ENCODE measurements at places on chromosomes 6 and 20.

- DNase-seq, result no peak
Measured at GRCh38 chr6:90285042-90285481, 11.6 kb downstream of the BACH2 start.

GRCh38 chr6:160015778-160016684, 47.1 kb downstream of the IGF2R start:
- DNase-seq, result peak; percentile 4

DNA sequence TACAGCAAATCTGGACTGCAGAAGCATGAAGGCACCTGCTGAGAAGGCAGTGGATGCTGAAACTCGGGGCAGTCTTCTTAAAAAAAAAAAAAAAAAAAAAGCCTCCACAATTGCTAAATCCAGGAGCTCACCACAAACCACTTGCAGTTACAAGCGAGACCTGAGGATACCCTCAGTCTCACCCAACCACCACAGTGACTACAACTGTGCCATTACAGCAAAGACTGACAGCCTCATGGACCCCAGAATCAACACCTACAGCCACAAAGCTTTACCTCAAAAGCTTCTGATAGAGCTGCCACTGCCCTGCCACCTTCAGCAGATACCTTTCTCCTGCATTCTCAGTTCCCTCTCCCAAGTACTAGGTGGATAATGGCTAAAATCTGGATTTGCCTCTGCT, 9.0 kb downstream of the COL21A1 start:
- DNase-seq, result no peak

DNA sequence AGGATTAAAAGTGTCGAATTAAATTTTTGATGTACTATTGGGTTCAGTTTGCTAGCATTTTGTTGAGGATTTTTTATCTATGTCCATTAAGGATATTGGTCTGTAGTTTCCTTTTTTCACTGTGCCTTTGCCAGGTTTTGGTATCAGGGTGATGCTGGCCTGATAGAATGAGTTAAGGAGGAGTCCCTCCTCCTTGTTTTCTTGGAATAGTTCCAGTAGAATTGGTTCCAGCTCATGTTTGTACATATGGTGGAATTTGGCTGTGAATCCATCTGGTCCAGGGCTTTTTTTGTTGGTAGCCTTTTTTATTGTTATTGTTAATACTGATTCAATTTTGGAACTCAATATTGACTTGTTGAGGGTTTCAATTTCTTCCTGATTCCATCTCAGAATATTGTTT, 141.8 kb downstream of the SIM1 start:
- no peak for DNase-seq

DNA sequence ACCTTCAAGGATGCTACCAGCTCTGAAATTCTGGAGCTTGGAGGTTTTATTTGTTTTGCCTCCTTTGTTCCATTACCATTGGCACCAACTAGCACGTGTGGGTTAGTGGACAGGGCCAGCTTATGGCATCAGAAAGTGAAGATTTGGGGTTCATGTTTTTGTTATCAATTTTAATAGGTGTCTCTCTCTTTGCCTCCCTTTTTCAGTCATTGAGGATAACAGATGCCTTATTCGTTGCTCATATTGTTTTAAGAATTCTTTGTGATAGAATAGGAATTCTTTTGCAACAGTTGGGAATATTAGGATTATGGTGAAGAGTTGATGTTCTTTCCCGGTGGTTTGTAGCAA, 22.9 kb downstream of the TMC2 start:
- no peak for DNase-seq

GRCh38 chr6:106882601-106883518, 91.7 kb downstream of the CD24 start:
- no peak for DNase-seq

DNA sequence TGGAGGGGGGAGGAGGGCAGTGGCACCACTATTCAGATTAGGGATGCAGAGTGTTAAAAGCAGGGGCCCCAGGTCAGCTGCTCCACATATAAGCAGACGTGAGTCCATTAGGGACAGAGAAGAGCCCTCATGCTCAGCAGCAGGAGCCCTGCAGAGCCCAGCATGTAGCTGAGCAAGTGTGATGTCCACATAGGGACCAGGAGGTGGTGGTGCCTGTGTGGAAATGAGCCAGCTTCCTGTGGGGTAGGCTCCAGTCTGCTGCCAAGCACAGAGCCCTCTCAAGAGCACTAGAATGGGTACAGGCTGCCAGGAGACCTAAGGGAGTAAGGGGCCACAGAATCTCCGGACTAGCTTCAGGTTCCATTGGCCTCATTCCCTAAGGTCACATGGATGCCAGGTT, 57.9 kb upstream of the MLN start:
- DNase-seq, result no peak

DNA sequence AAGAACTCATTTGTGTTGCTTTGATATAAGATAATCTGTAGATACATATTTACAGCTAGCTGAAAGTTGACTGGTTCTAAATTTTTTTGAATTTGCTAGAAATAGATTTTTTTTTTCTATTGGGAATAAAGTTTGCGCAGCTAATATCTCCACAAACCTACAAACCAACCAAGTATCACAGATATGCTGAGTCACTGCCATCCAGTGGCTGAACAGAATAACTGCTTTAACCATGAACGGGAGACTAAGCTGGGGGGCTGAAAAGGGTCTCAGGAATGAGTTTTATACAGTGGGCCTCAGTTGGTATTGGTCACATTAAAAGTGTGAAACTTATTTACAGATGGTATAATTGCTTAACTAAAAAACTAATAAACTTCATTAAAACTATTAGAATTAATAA, 326.7 kb upstream of the CNR1 start:
- no peak for DNase-seq

All from stimulated activated CD4-positive, alpha-beta T cell treated with anti-CD3 and anti-CD28 coated beads, Interleukin-2, amount 100 ng/mL, for 48 hours (primary cell).